ENCODE measurements at places on chromosomes 2 and 18.

DNA sequence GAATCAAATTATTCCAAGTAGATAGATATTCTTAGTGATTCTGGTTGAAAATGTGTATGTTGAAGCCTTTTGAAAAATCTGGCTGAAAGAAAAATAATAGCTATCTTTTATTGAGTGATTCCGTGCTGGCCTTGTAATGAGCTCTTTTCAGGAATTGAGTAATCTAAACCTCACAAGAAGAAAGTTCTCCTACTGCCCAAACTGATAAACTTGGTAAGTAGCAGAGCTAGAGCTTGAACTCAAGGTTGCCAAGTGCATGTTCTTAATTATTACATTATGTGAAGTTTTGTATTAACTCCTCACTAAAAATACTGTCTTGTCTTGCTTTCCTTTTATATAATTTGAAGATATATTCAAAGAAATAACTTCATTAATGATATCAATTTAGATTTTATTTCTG, 1.6 kb upstream of the PPP1R1C start:
- DNase-seq = no peak

DNA sequence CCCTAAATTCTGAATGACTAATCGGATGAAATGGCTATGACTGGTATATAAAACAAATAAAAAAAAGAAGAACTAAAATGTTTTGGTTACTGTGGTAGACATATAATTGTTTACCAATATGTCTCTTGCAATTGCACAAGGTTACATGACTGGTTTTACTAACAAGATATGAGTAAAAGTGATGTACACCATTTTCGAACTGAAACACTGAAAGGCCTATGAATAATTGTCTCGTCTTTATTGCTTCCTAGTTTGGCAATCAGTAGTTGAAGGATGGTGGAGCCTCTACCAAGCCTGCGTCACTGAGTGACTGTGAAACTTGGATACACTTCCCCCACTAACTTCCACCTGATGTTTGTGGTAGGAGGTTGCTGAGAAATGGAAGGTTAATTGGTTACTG, 16.5 kb downstream of the CDH19 start:
- no peak for DNase-seq

GRCh38 chr2:70934981-70935380, 719 bp upstream of the ATP6V1B1 start:
- DNase-seq = no peak

DNA sequence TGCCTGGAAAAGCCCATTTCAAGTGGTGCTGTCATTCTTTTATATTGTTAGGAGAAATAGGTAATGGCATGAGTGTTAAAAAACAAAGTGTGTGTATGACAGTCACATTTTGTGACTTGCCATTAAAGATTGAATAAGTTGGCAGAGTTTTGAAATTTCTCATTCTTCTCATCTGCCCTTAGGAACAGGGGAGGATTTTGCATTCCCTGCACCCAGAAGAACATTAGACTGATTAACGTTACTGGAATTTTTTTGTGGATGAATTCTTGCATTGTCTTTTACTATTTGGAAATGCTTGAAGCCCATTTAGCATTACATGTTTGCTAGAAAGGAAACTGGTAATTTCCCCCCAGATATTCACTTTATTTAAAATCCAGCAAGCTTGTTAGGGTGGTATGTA, 162.2 kb downstream of the BABAM2 start:
- DNase-seq = no peak

GRCh38 chr2:106566050-106566449, 78.9 kb downstream of the CD8B2 start:
- DNase-seq = no peak

DNA sequence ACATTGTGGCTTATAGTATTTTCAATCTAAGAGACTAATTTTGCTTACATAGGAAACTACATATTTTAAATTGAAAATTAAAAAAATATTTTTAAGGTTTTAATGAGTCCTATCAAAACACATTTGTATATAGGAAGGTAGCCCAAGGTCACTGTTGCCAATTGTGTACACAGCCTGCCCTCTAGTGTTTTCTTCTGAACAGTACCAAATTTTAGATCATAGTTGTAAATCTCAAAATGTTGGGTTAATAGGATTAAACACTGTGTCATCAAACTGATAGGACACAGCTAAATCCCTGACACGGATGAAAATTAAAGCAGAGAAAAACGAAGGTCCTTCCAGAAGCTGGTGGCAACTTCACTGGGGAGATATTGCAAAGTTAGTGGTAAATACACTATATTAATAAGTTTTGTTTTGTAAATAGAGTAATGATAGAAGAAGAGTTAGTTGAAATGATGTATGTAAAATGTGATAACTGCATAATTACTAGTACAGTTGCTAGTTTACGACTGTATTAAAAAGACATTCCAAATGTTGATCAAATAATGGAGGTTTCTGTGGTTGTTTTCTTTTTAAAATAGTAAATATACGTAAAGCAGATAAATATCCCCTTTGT, 19.7 kb downstream of the CLUL1 start:
- peak; percentile 36 for DNase-seq

Measured in amniotic stem cell (primary cell).